ENCODE measurements at places on chromosomes 7 and 10.

- peak; percentile 39 for DNase-seq
Measured at GRCh38 chr10:24762966-24763623, 39.4 kb upstream of the ARHGAP21 start.

- DNase-seq = no peak
Measured at GRCh38 chr7:133937786-133938185, 189.4 kb upstream of the LRGUK start.

- DNase-seq = no peak
Measured at GRCh38 chr7:16702441-16702840, 51.1 kb upstream of the TSPAN13 start.

DNA sequence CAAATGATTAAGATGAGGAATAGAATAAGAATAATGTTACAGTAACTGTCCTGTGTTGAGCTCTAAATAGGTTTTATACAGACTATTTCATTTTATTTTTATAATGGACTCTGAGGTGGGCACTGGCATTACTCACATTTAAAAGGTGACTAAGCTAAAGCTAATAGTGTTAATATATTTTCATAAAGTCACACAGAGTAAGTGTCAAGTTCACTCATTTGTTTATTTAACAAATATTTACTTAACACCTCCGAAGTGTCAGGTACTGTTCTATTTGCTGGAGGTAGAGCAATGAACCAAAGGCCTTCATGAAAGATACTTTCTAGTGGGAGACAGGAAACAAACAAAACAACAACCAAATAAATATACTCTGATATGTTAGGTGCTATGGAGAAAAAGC lies 44.0 kb downstream of the ASB4 start:
- no peak for DNase-seq

- DNase-seq = no peak
Measured at GRCh38 chr7:154388412-154388811, 336.2 kb downstream of the DPP6 start.
